Uterine smooth muscle cell (primary cell): ENCODE measurements at places on chromosomes 6 and 20. TPM values are rescaled to one million over a fixed set of nuclear protein-coding genes. Genes with fewer than 3 reads are reported as not detected.

RCAN2 gene
- 0.77 and 1.5 TPM in 2 replicates for total RNA-seq

FOXQ1 gene
- total RNA-seq: 0.33 TPM in 1 of 2 replicates, not detected in the other

ATP6V1G2 gene
- 2.0 and 3.0 TPM in 2 replicates for total RNA-seq

NR2E1 gene
- not detected in 2 replicates for total RNA-seq

DOK5 gene
- total RNA-seq: 14.6 and 15.6 TPM in 2 replicates

GLP1R gene
- not detected in 2 replicates for total RNA-seq

HLA-DQA1 gene
- not detected in 2 replicates for total RNA-seq

LY6G5C gene
- total RNA-seq: 0.33 and 0.37 TPM in 2 replicates

SPAG4 gene
- 6.0 and 12.7 TPM in 2 replicates for total RNA-seq

MAPK14 gene
- 69.8 and 71.7 TPM in 2 replicates for total RNA-seq

NDUFAF4 gene
- 7.4 and 12.0 TPM in 2 replicates for total RNA-seq

SYNJ2 gene
- total RNA-seq: 35.4 and 55.3 TPM in 2 replicates

HLA-DPB1 gene
- total RNA-seq: 6.8 and 21.1 TPM in 2 replicates

PTPN1 gene
- 18.7 and 24.7 TPM in 2 replicates for total RNA-seq

SNX14 gene
- 145 and 170 TPM in 2 replicates for total RNA-seq

TP53TG5 gene
- total RNA-seq: not detected in 2 replicates

SAMD5 gene
- total RNA-seq: 0.44 and 1.00 TPM in 2 replicates

RBPJL gene
- not detected in 2 replicates for total RNA-seq

CGAS gene
- 6.1 and 7.4 TPM in 2 replicates for total RNA-seq

PAX1 gene
- not detected in 2 replicates for total RNA-seq

PHF3 gene
- 71.9 and 74.9 TPM in 2 replicates for total RNA-seq

PSORS1C1 gene
- total RNA-seq: 1.00 and 1.2 TPM in 2 replicates

SNX3 gene
- 237 and 252 TPM in 2 replicates for total RNA-seq

LRRC73 gene
- 0.44 and 0.62 TPM in 2 replicates for total RNA-seq

MEP1A gene
- not detected in 2 replicates for total RNA-seq

TCF19 gene
- total RNA-seq: 11.7 and 43.2 TPM in 2 replicates

MRPS26 gene
- 41.9 and 51.1 TPM in 2 replicates for total RNA-seq
